Upper lobe of left lung (tissue), 6 donors: ENCODE measurements at places on chromosomes 2 and 18. TPM values are rescaled to one million over a fixed set of nuclear protein-coding genes. Genes with fewer than 3 reads are reported as not detected.

TUBB8B gene
- total RNA-seq, result 1.4 TPM

DNA sequence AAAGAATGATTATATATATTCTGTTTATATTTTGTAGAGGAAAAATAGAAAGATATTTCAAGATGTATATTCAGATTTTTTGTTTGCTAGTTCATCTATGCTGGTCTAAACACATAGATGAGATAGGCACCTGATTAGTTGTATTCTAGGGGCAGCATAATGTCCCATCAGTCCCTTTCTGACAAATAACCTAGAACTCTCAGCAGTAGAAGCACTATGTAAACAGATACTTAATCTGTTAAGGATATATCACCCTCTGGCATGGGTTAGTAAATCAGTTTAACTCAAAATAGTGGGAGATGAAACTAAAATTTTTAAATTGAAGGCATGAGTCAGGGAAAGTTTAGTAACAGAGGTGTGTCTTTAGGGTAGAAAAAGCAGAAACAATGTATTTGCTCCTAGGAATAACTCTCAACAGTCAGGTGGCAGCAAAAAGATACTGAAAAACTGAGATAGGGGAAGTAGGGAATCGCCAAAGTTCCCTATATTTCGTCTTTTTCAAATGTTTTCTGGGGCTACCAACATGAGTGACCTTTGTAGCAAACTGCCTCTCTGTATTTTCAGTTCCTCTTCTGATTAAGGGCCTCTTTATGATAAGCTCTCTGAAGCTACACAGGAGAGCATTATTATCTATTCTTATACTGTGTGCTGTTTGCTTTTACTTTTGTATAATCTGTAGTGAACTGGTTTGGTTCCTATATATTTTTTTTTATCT is 5.7 kb downstream of the PPP1R1C start:
- DNase-seq, result no peak

TRMT61B gene
- total RNA-seq, result 9.9 TPM

DNA sequence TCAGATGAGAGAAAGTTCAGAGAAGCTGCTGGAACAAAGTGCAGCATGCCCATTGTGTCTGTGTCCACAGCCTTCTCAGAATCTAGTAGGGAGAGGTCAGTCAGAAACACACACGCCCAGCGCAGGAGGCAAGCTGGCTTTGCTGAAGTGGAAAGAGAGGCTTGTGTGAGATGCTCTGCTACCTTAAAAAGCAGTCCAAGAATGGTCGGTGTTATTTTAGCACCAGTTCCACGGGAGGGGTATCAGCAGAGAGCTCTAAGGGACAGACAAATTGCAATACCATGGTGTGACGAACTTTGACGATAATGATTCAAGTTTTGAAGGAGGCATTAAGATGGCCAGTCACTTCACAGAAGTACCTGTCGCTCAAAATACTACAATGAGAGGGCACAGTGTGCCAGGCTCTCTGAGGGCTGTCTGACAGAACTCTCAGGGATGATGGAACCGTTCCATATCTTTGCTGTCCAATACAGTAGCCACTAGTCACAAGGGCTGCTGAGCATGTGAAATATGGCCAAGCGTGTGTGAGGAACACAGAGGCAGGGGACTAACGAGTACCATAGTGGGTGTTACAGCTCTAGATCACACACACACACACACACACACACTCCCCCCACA is 237.5 kb upstream of the TMEM200C start:
- no peak for DNase-seq

DNA sequence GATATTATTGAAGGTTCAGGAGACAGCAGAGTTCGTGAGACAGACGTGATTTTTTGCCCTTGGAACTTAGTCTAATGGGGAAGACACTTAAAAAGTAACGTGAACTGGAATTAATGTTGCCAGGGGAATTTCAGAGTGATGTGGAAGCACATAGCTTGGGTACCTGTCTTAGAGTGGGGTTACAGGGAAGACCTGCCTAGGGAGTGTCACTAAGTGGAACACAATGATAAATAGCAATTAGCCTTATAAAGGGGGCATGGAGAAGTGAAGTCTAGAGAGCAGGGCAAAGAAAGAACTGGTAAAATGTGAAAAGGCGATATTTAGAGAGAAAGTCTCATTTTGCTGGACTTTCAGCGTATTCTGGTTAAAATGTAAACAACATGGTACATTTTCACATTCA is 306.0 kb upstream of the TCF4 start:
- DNase-seq, result no peak

GRCh38 chr2:232477751-232478510 is 9.7 kb downstream of the ECEL1 start:
- DNase-seq, result no peak

GRCh38 chr2:197889041-197889440 is 84.6 kb downstream of the PLCL1 start:
- peak; percentile 42 for DNase-seq

GRCh38 chr2:130791617-130791939 is 36.2 kb downstream of the AMER3 start:
- DNase-seq, result peak; percentile 32

GRCh38 chr2:109151519-109151918 is 22.5 kb downstream of the SH3RF3 start:
- no peak for DNase-seq

DNA sequence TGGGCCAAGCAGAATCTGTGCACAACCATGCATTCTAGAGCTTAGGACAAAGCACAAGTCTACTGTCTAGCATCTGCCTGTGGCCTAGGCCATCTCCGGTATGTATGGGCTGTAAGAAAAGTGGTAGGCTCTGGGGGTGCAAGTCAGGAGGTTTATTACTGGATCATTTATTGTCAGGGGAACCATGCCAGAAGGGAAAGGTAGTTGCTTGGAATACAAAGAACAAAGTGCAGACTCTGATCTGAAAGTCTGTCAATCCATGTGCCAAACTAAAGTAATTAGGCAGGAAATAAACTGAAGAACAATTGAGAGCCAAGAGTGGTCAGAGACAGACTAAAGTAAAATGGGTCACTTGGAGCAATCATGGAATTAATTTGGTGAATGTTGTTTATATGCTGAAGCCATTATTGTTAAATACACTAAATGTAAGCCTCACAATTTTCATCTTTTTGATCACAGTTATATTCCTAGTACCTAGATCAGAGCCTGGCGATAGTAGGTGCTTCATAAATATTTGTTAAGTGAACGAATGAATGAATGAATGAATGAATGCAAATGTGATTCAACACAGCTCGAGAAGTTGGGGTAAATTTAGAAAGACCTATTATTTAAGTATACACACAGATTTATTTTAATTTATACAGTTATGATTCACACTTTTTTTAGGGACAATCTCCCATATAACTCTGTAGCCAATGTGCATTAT is 260.7 kb upstream of the STON1 start:
- DNase-seq, result no peak

- peak; percentile 73 for DNase-seq
These were observed 94.5 kb upstream of the UPP2 start for GRCh38 chr2:158006961-158007719.
